ENCODE measurements at places on chromosomes 4 and X.

DNA sequence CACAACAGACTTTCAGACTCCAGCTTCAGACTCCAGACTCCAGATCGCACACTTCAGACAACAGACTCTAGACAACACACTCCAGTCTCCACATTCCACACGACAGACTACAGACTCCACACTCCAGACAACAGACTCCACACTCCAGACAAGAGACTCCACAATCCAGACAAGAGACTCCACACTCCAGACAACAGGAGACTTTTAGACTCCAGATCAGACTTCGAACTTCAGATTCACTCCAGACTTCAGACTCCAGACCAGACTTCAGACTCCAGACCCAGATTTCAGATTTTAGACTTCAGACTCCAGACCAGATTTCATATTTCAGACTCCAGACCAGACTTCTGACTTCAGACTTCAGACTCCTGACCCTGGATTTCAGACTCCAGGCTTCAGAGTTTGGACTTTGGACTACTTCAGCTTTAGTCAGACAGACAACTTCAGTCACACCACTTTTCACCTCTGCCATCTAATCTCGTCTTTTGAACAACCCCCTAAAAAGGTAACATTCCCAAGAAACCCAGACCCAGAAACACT is 29.0 kb upstream of the TLR2 start:
- no peak for DNase-seq

DNA sequence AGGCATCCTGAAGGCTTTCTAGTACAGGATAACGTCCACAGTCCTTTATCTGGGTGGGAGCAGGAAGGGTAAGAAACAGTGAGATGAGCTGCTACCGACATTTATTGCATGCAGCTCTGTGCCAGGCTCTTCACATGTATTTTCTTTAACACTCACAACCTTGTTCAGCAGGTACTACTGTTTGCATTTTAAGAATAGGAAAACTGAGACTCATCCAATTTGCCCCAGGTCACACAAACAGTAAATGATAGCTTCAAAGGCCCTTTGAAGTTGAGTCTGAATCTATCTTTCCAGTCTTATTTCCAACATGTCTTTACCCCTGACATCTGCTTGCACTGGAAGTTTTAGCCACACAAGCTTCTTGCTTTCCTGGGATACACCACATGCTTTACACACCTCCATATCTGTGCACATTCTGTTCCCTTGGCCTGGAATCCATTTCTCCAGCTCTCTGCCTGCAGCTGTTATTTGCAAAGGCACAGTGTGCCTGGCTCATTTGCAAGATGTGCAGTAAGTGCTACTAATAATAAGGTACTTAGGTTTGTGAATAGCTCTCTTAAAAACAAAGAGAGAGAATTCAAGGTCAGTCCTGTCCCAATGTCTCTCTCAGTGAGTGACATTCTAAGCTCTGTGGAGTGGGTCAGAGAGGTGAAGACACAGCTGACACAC is 61.2 kb downstream of the METTL14 start:
- DNase-seq: no peak

GRCh38 chr4:84597450-84597849 is 14.5 kb downstream of the CDS1 start:
- no peak for DNase-seq

GRCh38 chrX:79444694-79445210 is 77.6 kb upstream of the ITM2A start:
- no peak for DNase-seq

GRCh38 chr4:1080961-1081688 is 32.2 kb downstream of the RNF212 start:
- DNase-seq: peak; percentile 70

DNA sequence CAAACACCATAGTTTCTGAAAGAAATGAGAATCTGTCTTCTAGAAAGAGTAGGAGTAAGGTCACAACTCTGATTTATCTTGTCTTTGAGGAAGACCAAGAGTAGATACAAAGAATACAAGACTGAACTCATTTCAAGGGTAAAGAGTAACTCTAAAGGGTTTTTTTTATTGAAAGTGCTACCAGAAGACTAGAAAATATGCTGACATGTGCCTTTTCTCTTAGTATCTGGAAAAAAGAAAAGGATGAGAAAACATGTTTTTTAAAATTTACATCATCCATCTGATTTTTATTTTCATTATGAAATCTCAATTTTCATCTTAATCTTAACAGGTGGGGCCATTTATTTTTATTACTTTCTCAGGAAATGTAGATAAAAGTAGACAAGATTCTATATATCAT is 43.0 kb downstream of the UNC5C start:
- no peak for DNase-seq

DNA sequence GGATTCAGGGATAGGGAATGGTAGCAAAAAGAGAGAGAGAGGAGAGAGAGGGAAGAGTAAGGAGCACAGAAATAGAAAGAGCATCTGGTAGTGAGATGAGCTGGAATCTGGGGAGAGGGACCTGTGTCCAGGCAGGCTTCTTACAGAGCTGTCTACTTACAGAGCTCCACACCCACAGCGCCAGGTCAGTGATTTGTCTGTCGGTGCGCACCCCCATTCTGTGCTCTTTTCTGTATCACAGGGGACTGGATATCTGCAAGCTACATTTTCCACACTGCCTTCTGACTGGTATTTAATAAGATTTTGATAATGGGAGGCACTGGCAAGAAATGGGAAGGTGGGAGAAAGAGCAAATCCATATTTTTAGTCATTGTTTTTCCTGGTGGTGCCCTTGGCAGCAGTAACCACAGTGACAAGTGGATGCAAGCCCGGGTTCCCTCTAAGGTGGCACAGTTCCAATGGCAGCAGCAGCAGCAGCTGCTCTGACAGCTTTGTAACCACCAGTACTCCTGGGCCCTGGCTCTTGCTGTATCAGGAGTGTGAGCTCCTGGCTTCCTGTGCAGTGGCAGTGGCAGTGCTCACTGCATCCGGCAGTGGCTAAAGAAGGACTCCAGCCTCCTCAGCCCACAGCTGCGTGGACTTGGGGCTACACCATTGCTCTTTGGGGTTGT is 300.5 kb downstream of the TRIML1 start:
- no peak for DNase-seq

GRCh38 chrX:25810202-25810601 is 327.9 kb upstream of the MAGEB18 start:
- peak; percentile 0 for DNase-seq

DNA sequence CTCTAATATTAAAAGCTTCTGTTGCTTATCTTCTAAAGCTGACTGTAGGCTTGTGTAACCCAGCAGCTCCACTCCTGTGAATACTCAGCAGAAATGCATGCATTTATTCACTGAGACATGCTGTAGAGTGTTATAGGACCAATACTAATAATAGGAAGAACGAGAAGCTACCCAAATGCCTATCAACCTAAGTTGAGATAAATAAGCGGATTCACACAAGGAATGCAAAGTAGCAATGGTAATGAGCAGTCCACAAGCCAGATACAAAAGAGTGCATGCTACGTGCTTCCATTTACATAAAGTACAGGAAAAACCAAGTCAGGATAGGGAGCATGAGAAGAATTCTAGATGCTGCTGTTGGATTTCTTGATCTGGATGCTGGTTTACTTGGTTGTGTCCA is 155.9 kb downstream of the AASDH start:
- DNase-seq: no peak

DNA sequence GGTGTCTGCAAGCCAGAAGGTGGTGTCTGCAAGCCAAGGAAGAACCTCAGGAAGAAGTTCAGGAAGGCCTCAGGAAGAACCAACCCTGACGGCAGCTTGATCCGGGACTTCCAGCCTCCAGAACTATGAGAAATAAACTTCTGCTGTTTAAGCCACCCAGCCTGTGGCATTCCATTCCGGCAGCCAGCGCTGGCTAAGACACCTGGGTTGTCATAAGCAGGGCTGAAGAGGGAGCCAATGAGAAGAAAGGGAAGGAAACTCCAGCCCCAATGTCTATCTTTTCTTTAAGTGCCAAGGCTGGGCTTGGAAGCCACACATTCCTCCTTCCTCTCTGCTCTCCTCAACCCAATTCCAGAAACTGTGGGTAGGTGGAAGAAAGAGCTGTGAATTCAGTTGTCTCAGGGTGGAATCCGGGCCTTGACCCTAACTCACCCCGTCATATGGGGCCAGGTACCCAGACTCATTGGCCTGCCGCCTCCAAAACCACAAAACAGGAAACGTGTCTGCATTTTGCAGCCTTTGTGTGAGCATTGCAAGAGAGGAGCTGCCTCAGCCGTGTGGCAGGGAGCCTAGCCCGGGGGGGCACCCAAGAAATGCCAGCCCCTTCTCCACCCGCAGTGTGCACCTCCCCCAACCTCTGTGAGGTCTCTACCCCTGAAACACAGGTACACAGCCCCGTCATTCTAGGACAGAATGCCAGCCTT is 26.8 kb downstream of the CRMP1 start:
- no peak for DNase-seq

DNA sequence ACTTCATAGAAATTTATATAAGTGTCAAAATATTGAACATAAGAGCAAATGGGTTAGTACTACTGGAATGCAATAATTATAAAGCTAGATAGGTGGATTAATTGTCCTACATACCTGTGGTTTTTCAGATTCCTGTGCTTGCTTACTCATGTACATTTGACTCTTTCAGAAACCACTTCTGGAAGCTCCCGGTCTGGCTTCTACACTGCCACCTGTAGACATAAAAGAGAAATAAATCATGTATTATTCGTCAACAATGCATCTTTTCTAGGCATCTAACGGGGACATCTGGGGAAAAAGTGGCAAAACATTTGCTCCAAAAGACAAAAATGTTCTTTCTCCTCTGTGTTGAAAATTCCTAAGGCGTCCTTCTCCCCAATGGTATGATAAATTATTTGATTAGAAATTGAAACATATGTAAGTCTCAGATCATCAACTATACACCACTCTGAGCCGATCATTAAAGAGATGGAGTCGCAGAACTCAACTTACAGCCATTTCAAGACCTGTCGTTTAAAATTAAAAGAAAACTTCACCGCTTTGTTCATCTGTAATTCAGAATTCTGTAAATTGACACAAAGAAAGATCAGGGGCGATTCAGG is 648.7 kb upstream of the DIPK2B start:
- DNase-seq: peak; percentile 91

GRCh38 chrX:3690140-3690539 is 23.3 kb downstream of the PRKX start:
- no peak for DNase-seq

Data from ELR (cell line).